ENCODE measurements at places on chromosomes 4 and X. TPM values are rescaled to one million over a fixed set of nuclear protein-coding genes. Genes with fewer than 3 reads are reported as not detected.
A peak's percentile ranks its signal among the peaks of the same experiment; 100 is the strongest.

DNA sequence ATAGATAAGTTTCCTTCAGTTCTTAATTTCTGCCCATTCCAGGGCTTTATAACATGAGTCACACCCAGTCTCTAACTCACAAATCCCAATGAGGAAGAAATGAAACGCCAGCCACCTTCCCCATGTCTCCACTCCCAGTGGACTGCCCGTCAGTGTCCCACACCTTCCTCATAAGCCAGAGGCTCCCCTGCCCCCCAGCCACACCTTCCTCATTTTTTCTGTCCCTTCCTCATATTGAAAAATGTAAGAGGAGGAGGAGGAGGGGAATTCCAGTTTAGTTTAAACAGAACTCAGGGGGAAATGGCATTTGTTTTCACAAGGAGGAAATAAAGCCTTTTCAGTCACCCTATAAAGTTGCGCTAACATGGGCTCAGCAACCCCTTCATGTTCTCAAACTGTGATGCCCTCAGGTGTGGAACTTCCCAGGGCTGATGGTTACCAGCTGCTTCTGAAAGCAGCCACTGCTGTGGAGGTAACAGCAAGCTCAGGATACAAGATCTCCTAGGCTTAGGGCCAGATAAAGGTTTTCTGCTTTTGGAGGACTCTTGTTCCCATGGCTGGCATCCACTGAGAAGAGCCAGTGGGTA, 97.8 kb downstream of the PARM1 start:
- DNase-seq, result peak; percentile 8

DNA sequence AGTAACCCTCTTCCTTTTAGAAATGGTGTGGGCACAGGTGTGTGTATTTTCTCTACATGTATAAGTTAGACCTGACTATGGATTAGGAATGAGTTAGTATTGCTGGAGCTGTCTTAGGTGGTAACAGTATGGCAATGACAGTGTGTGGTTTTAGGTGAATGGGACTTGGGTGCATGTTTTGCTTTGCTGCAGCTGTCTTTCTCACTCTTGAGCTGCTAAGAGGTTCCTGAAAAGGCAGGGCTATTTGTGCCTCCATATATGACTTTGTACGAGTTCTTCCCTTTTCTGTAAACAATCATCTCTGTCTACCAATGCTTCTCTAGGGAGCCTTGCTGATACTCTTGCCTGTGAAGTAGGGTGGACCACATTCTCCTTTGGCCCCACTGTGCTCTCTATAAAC, 234.8 kb upstream of the HHIP start:
- no peak for DNase-seq

DNA sequence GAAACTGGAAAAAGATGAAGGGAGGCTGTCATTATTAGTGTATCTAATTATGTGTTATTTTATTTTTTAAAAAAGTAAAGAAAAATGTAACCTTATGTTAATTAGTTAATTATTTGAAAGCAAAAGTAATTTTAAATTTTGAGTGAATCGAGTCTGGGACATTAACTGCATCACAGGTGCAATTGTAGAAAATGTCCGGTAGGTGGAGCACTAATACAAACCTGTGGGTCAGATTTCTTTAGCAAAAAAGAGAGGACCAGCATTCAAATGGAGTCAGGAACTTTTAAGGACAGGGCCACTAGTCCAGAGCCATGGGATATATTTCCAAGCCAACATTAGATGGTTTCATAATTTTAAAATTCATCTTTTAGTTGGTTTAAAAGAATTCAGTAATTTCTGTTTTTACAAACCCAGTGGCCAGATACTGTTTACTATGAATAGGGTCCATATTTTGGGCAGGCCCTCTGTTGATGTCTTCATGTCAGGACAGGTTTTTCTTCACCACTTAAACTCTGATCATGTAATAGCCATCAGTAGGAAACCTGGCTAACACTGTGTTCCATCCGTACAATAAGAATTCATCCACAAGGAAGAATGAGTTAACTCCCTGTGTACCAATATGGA, 27.2 kb downstream of the BST1 start:
- DNase-seq, result peak; percentile 63

GRCh38 chr4:180557950-180558349, 1685.3 kb upstream of the TENM3 start:
- DNase-seq, result no peak

DNA sequence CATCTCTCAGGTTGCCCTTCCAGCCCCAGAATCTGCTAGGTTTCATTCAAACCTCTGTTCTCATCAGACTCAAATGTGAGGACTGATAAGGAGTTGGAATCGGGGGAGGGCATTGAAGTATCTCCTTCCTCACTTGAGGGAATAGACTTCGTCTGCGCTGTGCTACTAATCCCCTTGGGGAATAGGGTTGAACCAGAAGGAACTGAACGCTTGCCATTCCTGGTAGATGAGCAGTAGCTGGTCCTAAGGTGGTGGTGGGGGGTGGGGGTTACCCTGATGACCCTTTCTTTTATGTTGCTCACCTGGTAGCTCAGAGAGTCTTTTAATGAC, 692 bp upstream of the SLC9A7 start:
- no peak for DNase-seq

GRCh38 chrX:81241753-81242152, 39.9 kb downstream of the SH3BGRL start:
- DNase-seq, result no peak

GRCh38 chr4:142427456-142427855, 418.6 kb downstream of the INPP4B start:
- DNase-seq, result no peak

- no peak for DNase-seq
Observed at GRCh38 chr4:147480502-147480890, 401 bp upstream of the EDNRA start.

- DNase-seq, result no peak
Observed at GRCh38 chrX:49756692-49757091, 60.9 kb upstream of the PAGE1 start.

GRCh38 chr4:41418444-41418843, 119.5 kb upstream of the LIMCH1 start:
- no peak for DNase-seq

DNA sequence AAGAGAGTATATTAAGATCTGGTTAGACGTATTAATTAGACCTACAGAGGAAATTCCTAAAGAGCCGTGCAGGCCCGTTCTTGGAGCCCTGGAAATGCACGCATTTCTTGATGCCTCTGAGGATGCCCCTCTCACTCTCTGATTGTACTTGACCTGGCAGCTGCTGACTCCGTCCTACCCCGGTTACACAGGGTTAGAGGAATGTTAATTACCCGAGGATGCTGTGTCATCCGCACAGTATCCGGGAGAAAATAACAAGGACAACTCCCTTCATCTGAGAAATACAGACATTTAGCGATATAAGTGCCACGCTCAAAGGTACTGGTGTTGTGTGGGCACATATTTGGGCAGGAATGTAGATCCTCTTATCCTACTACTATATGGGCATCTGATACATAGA, 404.6 kb upstream of the FAT1 start:
- DNase-seq, result no peak

GRCh38 chrX:121836000-121836399, 788.6 kb downstream of the GLUD2 start:
- no peak for DNase-seq

DNA sequence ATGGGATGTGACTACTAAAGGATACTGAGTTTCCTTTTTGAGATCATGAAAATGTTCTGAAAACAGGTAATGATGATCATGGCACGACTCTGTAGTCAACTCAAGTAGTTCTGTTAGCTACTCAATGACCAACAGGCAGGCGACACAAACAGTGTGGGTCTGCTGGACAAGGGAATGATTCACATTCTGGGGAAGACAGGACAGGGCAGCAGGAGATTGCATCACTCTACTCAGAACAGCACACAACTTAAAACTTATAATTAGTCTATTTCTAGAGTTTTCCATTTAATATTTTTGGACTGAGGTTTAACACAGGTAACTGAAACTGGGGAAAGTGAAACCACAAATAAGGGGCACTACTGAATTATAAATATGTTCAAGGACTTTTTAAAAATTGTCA, 365.2 kb downstream of the PRDM5 start:
- no peak for DNase-seq

DNA sequence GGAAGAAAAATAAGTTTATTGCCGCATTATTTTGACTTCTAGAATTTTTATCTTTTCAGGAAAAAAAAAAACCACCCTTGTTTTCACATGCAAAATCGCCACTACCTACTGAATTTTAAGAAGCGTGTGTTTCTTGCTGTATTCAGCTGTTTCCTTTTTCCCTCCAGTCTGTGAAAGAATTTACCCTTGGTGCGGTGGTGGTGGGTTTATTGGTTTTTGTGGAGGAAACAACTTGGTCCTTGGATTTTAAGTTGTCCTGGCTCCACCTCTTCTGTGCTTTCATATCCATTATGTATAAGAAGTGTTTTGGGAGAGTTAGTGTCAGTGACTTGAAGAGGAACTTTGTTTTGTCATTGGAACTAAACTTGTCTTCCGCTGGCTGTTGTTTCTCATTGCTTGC, 8.1 kb downstream of the RAPGEF2 start:
- DNase-seq, result no peak

DNA sequence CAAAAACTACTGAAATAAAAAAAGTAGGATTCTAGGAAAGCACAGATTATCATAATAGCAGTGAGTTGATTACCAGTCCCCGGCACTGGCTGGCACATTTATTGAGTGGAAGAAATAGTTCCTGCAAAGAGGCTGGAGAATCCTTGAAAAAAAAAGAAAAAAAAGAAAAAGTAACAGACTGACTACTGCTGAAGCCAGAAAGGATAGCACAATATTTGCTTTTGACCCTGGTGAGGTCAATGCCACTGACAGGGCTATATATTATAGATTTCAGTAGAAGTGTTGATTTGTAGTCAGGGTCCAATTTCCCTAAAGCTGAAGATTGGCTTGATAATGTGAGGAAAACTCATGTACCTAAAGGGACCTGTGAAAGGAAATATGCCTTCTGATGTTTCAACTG, 64.7 kb downstream of the NDNF start:
- DNase-seq, result no peak

DNA sequence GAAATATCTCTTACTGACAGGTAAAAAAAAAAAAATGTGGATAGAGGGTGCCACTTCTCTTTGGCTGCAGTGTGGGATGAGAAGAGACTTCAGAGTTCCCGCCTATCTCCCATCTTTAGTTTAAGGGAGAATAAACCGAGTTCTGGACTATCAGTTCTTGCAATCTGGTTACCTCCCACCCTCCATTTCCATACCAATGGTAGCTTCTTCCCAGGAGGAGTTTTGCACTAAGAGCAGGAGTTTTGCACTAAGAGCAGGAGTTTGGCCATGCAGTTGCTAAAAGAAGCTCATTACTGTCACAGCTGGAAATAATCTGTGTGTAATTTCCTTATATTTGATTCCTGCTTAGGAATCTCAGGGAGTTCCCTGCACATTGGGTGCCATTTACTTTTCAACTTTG, 10.8 kb upstream of the GUCY1B1 start:
- no peak for DNase-seq

The CENPVL2 gene
- total RNA-seq, result 0.32 TPM

The ENPEP gene
- total RNA-seq, result 8.7 TPM

The CLDN34 gene
- not detected for total RNA-seq

The GRIA3 gene
- total RNA-seq, result 2.9 TPM

The MMAA gene
- total RNA-seq, result 13.4 TPM

The NEIL3 gene
- 2.1 TPM for total RNA-seq
